ENCODE measurements at places on chromosomes 11 and 22.

DNA sequence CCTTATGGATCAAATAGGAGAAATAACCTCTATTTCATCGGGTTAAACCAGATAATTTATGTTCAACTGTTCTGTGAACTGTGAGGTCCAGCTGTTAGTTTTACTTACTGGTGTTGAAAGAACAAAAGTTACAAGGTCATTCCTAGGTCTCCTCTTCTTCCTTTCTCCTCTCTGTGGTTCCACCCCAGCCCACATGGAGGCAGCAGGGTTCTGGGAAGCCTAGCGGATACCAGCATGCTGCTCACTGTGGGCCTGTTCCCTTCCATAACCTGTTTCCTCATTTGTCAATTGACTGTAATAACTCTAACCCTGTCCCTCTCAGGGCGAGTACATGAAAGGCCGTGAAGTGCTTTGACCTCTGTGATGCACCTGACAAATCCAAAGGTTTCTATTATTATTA lies 27.8 kb downstream of the RELT start:
- peak; percentile 69 for DNase-seq

DNA sequence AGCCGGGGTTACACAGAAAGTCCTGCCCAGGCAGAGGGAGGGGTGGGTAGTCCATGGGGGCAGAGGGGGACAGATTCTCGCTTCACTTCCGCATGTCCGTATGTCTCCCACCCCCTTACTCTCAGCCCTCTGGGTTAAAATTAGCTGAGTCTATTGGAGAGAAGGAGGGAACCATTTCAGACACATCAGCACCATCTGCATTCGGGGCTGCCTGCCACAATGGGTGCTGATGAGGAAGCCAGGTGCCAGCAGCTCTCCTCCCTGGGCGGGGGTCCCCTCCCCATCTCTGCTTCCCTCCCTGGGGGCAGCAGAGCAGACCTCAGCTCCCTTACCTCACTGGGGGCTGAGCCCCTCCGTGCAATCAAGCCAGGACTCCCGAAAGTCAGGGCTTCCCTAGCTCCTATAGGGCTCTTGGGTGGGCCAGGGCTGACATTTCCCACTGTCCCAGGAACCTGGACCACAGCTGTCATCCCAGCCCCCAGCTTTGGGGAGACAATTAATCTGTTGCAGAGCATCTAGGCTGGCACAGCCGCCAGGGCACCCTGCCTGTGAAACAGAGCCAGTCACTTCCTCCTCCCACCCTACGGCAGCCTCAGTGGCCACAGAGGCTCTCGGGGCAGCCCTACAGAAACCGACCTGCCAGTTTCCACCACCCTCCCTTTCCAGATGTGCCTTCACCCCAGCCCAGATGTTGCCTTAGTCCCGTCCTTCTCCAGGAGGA lies 67.3 kb downstream of the PDE2A start:
- no peak for DNase-seq

GRCh38 chr11:20658135-20658534 lies 11.3 kb upstream of the NELL1 start:
- no peak for DNase-seq

GRCh38 chr11:105490333-105490732 lies 119.5 kb upstream of the GRIA4 start:
- DNase-seq, result no peak

DNA sequence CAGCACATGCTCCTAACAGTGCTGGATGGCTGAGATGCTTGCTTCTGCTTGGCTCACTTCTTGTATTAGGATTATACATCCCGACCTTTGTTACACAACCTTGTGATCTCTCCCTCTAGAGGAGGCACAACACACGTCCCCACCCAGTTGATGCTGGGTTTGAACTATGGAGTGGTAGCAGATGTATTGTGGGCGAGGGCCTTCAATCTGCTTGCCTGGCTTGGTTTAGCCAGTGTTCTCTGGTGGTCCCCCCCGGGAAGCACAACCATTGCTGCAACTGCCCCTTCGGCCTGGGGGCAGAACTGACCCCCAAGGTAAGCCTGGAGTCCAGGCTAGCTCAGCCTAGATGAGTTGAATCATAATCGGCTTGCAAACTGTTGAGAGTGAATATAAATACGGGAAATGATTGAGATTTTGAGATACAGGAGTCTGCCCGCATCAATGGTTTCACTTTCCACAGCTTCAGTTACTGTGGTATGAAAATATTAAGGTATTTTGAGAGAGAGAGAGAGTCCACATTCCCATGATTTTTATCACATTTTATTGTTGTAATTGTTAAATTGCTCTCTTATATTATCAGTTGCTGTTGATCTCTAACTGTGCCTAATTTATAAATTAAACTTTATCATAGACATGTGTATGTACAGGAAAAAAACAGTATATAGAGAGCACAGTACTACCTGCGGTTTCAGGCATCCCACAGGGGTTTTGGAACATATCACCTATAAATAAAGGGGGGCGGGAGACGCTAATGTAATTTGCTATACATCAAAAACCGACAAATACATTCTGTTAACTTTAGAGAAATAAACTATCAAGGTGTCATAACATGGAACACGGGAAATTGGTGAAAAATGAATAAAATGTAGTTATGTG lies 482.0 kb upstream of the B3GAT1 start:
- no peak for DNase-seq

DNA sequence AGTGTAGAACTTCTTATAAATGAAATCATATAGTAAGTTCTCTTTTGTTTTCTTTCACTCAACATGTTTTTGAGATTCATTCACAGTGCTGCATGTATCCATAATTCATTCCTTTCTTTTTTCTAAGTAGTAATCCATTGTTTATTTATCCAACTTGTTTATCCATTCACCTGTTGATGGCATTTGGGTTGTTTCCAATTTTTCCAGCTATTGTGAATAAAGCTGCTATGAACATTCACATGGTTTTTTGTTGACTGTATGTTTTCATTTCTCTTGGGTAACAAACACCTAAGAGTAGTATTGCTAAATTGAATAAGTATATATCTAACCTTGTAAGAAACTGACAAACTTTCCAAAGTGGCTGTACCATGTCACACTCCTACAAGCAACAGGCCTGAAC lies 23.5 kb downstream of the MRTFA start:
- DNase-seq, result no peak

- DNase-seq, result no peak
Measured at GRCh38 chr11:14203321-14203720, 155.7 kb downstream of the RRAS2 start.

DNA sequence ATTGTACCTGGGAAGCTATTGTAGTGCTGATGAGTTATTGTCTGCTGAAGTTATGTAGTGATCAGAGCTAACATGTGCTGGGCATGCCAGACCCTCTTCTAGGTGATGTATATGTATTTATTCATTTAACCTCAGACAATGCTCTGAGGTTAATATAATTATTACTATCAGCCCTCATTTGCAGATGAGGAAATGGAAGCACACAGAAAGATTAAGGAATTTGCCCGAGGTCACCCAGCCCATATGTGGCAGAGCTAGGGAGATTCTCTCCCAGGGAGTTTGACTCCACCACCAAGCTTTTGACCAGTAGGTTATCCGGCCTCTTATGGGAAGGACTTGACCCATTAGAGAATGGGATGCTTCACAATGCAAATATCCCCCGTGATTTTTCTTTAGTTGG lies 114.2 kb upstream of the NAV2 start:
- peak; percentile 67 for DNase-seq
